ENCODE measurements at places on chromosomes 1 and 21. TPM values are rescaled to one million over a fixed set of nuclear protein-coding genes. Genes with fewer than 3 reads are reported as not detected.

DNA sequence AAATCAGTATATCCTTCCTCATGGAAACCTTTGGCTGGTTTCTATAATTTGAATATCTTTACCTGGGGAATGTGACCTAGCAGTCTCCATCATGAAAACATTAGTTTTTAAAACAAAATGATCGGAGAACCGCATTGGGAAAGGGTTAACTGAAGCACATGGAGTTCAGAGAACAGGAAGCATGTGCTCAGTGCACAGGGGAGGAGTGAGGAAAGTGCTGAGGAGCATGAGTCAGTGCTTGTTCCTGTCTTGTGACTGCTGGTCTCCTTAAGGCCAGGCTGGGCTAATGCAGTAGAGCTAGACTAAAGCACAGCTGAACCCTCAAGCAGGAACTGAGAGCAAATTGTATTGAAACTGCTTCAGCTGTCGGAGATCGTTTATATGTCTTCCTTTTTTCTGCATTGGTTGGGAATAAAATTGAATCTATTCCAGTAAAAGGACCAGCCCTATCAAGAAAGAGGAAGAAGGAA is 5.8 kb downstream of the IFI16 start:
- H3K27ac ChIP-seq, result peak overlapping the region; percentile 96
- peaks cover 46% of the 10 kb centered on the region for H3K4me1 ChIP-seq
- H3K4me3 ChIP-seq, result peak overlapping the region; percentile 82
- DNase-seq, result peak; percentile 81
- peaks cover 90% of the 10 kb centered on the region for H3K36me3 ChIP-seq

- no peaks in the 10 kb centered on the region for H3K27me3 ChIP-seq
- no peak for DNase-seq
- no peaks in the 10 kb centered on the region for H3K36me3 ChIP-seq
- no peak overlapping the region for H3K4me3 ChIP-seq
- no peak overlapping the region for H3K27ac ChIP-seq
- H3K4me1 ChIP-seq, result no peaks in the 10 kb centered on the region
Observed at GRCh38 chr1:171468120-171468750, 17.1 kb upstream of the PRRC2C start.

GRCh38 chr21:36554411-36555157 is 74.7 kb upstream of the CLDN14 start:
- no peak for DNase-seq
- H3K36me3 ChIP-seq, result no peaks in the 10 kb centered on the region
- no peak overlapping the region for H3K4me3 ChIP-seq
- H3K27ac ChIP-seq, result no peak overlapping the region
- no peaks in the 10 kb centered on the region for H3K27me3 ChIP-seq
- peaks cover 4% of the 10 kb centered on the region for H3K4me1 ChIP-seq

DNA sequence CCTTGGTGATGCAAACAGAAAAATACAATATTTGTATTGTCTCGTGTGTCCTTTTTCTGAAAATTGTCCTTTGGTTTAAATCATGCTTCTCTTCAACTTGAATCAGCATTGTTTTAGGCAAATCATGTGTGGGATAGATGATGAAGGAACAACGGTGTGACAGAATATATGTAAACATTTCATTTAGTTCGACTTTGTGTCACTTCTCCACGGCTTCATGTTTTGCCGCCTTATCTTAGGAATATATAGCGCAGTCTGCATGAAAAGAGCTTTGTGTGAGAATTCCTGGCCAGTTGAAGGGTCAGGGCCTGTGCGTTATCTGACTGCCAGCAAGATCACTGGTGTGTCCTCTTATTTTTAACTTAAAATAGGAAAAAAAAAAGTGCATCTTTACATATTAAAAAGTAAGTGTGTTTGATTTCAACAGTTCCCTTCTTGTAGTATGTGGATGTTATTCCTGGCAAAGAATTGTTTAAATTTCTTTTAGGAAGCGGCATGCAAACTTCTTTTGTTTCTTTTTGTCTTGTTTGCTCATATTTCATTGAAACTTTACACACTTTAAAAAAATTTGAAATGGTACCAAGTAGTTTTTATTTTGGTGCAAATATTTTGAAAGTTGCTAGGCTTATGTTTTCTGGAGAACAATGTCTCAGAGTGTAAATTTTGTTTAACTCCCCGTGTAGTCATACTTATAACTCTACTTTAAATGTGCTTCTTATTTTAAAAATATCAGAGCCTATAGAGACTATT is 465.2 kb downstream of the USP25 start:
- H3K27ac ChIP-seq, result peak overlapping the region; percentile 78
- H3K36me3 ChIP-seq, result no peaks in the 10 kb centered on the region
- H3K4me3 ChIP-seq, result peak overlapping the region; percentile 59
- peaks cover 21% of the 10 kb centered on the region for H3K4me1 ChIP-seq
- no peak for DNase-seq
- no peaks in the 10 kb centered on the region for H3K27me3 ChIP-seq

- peaks cover 53% of the 10 kb centered on the region for H3K27me3 ChIP-seq
- peaks cover 34% of the 10 kb centered on the region for H3K4me1 ChIP-seq
- peak; percentile 73 for DNase-seq
- peak overlapping the region; percentile 32 for H3K4me3 ChIP-seq
- no peaks in the 10 kb centered on the region for H3K36me3 ChIP-seq
Observed at GRCh38 chr1:10939654-10940450, 72.6 kb upstream of the TARDBP start.

DNA sequence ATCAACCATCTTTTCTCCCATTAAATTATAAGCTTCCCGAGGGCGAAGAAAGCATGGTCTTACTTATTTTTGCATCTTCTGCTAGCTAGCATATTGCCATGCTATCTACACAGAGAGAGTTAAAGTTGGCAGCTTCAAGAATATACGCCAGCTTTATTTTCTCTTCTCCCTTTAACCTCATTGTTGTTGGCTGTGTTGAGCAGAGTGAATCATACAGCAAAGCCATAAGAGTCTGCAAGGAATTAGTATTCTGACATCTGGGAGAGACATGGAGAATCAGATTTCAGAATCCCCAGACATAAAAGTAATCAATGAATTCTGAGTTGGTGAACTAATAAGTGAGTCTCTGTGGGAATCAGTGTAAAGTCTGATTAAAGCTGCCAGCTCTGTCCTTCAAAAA is 649.6 kb upstream of the PTBP2 start:
- H3K36me3 ChIP-seq, result no peaks in the 10 kb centered on the region
- no peak overlapping the region for H3K27ac ChIP-seq
- no peaks in the 10 kb centered on the region for H3K4me1 ChIP-seq
- DNase-seq, result no peak

DNA sequence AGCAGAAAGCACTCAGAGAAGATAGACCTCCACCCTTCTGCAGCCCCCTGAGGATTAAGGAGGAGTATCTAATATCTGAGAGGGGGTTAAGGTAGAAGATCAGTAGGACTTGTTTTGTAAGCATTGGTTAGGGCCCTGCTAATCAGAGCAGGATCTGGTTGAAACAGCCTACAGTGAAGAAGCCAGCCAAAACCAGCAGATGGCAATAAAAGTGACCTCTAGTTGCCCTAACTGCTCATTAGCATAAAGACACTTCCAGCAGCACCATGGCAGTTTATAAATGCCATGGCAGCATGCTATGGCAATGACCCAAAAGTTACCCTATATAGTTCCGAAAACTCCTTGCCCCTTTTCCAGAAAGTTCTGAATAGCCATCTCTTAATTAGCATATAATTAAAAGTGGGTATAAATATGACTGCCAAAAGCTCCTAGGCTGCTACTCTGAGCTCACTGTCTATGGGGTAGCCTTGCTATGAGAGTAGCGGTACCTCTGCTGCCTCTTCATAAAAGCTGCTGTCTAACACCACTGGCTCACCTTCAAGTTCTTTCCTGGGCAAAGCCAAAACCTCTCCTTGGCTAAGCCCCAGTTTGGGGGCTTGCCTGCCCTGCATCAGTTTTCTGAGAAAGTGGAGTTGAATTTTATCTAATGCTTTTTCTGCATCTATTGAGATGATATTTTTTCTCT is 254.2 kb downstream of the PAPPA2 start:
- no peak overlapping the region for H3K27ac ChIP-seq
- H3K27me3 ChIP-seq, result no peaks in the 10 kb centered on the region
- no peak overlapping the region for H3K4me3 ChIP-seq
- H3K36me3 ChIP-seq, result no peaks in the 10 kb centered on the region

DNA sequence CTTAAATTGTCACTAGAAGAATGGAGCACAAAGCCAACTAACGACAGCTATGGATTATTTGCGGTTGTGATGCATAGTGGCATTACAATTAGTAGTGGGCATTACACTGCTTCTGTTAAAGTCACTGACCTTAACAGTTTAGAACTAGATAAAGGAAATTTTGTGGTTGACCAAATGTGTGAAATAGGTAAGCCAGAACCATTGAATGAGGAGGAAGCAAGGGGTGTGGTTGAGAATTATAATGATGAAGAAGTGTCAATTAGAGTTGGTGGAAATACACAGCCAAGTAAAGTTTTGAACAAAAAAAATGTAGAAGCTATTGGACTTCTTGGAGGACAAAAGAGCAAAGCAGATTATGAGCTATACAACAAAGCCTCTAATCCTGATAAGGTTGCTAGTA is 13.5 kb downstream of the USP1 start:
- no peak overlapping the region for H3K27ac ChIP-seq
- H3K27me3 ChIP-seq, result no peaks in the 10 kb centered on the region
- peaks cover 65% of the 10 kb centered on the region for H3K36me3 ChIP-seq
- DNase-seq, result no peak
- peaks cover 19% of the 10 kb centered on the region for H3K4me1 ChIP-seq

GRCh38 chr1:52424231-52424636 is 19.8 kb downstream of the PRPF38A start:
- peak; percentile 22 for DNase-seq
- peaks cover 42% of the 10 kb centered on the region for H3K36me3 ChIP-seq

DNA sequence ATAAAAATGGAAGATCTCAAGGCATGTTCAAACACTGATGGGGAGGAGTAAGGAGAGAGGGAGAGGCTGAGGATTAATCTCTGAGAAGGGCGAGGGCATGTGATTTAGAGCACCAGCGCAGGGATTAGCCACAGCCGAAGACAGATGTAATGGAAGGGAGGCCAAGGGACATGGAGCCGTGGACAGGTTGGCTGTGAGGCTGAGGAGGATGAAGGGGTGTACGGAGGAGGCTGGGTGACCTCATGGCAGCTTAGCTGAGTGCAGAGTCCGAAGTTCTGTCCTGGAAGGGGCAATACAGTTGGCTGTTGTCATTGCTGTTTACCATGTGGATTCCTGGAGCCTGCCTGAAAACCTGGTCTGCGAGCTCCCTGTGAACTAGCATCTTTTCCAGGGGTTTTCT is 342.8 kb downstream of the RPS6KC1 start:
- DNase-seq, result no peak
- H3K4me3 ChIP-seq, result no peak overlapping the region
- H3K27me3 ChIP-seq, result peaks cover 4% of the 10 kb centered on the region

DNA sequence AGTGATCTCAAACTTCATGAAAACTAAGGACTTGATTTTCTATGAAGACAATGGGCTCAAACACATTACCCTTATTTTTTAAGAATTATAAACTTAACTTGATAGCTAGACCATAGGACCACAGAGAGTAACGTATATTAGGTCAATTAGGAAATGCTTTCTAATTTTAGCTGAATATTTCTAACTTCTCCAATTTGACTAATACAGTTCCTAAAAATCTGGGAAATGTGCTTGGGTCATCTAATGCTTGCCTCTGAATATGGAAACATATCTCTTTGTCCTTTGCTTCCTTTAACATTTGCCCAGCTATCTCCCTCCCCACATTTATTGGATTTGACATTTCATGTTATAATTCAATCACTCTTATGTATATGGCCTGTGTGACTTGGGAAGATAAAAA is 141.4 kb downstream of the LHX8 start:
- H3K4me3 ChIP-seq, result no peak overlapping the region
- no peaks in the 10 kb centered on the region for H3K27me3 ChIP-seq
- no peaks in the 10 kb centered on the region for H3K4me1 ChIP-seq
- DNase-seq, result no peak

- H3K4me1 ChIP-seq, result peaks cover 8% of the 10 kb centered on the region
- H3K27me3 ChIP-seq, result peaks cover 7% of the 10 kb centered on the region
- no peaks in the 10 kb centered on the region for H3K36me3 ChIP-seq
- peak; percentile 28 for DNase-seq
- H3K27ac ChIP-seq, result no peak overlapping the region
- H3K4me3 ChIP-seq, result no peak overlapping the region
Observed at GRCh38 chr1:228471762-228472398, 15.3 kb upstream of the RNF187 start.

DNA sequence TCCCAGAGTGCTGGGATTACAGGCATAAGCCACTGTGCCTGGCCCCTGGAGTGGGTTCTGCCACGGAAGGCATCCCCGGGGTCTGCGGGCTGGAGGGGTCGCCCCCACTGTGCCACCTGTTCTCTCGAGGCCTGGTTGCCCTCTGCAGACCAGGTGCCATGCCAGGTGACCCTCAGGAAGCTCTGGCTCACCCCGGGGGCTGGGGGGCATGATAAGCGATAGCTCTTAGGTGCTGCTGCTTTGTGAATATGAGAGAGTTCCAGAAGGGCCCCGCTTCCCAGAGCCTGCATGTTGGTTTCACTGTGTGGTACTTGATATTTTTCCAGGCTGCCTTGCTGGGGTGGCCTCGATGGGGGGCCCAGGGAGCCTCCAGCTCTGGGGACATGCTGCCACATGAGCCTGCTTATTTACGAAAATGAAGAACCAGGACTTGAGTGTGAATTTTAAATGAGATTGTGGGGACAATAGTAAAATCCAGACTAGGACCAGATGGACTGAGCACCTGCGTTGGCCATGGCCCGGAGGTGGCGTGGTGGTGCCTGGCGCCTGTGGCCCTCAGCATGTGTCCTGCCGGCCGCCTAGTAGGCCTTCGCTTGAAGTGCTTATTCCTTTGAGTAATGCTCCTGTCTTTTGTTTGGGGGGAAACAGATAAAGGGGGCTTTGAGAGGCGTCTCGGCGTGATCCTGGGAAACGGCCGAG is 7.3 kb downstream of the SKI start:
- no peak for DNase-seq
- H3K27ac ChIP-seq, result peak overlapping the region; percentile 82
- peaks cover 72% of the 10 kb centered on the region for H3K4me1 ChIP-seq
- peaks cover 33% of the 10 kb centered on the region for H3K36me3 ChIP-seq

Gene AADACL4
- not detected for total RNA-seq

Gene SELE
- not detected for total RNA-seq

Gene ARHGAP30
- 125 TPM for total RNA-seq

Gene RNF186
- not detected for total RNA-seq

Gene SSR2
- 197 TPM for total RNA-seq

Gene LPAR3
- total RNA-seq, result 0.21 TPM

Gene FMN2
- total RNA-seq, result not detected

Gene ZP4
- not detected for total RNA-seq
